HFFc6 (cell line): ENCODE measurements at places on chromosomes 3 and 15. TPM values are rescaled to one million over a fixed set of nuclear protein-coding genes. Genes with fewer than 3 reads are reported as not detected.

CTXN2 gene
- not detected in 3 replicates for total RNA-seq

GRCh38 chr3:64814351-64814750, 126.6 kb upstream of the ADAMTS9 start:
- no peak for DNase-seq

CPN2 gene
- 0.18 to 0.41 TPM (median 0.35 TPM) in 3 replicates for total RNA-seq

DNA sequence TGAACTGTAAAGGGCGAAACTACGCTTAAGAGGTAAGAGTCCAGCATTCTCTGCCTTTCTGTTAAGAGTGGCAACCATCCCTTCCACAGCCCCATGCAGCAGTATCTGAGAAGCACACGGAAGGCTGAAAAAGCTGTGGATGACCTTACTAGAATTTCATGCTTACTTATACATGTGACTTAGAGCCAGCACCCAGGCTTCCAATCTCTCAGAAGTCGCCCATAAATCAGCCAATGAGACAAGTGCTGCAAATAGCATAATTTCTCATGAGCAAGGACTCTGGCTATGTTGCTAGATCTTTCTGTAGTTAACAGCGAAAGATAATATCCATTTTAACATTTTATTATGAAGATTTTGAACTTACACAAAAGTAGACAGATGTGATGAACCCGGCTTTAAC, 65.3 kb downstream of the IGF2BP2 start:
- no peak for DNase-seq

GRCh38 chr15:85757073-85757938, 37.4 kb downstream of the KLHL25 start:
- DNase-seq: no peak

GRCh38 chr15:40240619-40241221, 1.9 kb downstream of the PAK6 start:
- DNase-seq: no peak

GRCh38 chr15:28921919-28922706, 36.3 kb downstream of the APBA2 start:
- no peak for DNase-seq

DNA sequence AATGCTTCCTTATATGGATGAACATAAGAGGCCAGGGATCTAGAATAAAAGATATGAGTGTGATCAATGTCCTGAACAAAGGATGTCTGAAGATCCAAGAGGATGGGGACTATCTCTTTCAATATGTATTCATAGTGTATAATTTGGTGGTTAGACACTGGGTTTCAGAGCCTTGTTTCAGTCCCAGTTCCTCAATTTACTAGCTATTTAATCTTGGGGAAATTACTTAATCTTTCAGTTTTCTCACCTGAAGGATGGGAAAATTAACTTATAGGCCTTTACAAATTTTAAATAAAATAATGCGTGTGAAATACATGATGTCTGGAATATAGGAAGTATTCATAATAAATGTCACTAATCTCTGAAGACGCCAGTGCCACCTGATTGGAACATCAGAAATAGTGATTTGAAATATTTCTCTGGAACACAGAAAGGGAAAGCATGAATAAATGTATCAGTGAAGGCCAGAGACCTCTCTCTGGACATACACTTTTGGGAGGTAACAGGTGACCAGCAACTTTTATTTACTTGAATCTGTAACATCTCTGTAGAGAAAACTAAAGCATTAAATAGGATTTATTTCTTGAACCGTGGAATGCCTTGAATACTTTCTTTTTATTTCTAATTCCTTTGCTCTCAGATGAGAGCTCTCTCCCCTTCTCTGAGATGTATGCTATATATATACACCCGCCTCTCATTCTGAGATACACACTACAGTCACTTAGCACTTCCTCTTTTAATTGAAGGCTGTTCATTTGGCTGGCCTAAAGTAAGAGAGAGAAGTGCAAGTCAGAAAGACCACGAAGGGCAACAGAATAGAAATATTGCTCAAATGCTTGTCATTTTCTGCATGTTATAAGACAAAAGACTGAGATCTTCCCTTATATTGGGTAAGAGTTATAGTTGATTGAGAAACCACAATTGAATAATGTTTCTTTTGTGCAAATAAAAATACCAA, 407.1 kb downstream of the LSAMP start:
- no peak for DNase-seq

- DNase-seq: no peak
Measured at GRCh38 chr15:75034615-75035014, 11.2 kb downstream of the PPCDC start.

IL17RC gene
- 26.3 to 29.2 TPM (median 28.2 TPM) in 3 replicates for total RNA-seq

SLC15A2 gene
- 0.23 TPM in 1 of 2 replicates, not detected in the other for total RNA-seq

PLSCR1 gene
- 12.3 to 18.3 TPM (median 14.8 TPM) in 3 replicates for total RNA-seq

MAGI1 gene
- total RNA-seq: 21.8 and 31.1 TPM in 2 replicates
